ENCODE measurements at places on chromosomes 3 and 15.

DNA sequence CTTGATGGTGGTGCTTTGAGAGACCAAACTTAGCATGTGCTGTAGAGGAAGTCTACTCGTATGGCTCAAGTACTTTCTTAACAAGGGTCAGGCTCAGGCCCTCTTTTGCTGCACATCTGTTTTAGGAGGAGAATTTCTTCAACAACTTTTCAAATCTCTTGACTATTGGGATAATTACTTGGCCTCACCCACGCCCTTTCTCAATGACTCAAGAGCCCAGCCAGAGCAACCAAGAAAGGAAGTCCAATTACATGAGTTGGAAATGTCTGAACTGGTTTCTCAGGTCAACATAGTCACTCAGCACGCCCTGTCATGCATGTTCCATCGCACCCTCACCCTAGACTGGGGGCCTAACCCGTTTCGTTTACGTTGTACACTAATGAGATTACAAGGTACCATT is 44.8 kb upstream of the UMPS start:
- no peak for DNase-seq

GRCh38 chr3:196323691-196324090 is 5.7 kb upstream of the DYNLT2B start:
- DNase-seq = no peak

GRCh38 chr3:139647866-139648435 is 29.8 kb downstream of the NMNAT3 start:
- DNase-seq = no peak

DNA sequence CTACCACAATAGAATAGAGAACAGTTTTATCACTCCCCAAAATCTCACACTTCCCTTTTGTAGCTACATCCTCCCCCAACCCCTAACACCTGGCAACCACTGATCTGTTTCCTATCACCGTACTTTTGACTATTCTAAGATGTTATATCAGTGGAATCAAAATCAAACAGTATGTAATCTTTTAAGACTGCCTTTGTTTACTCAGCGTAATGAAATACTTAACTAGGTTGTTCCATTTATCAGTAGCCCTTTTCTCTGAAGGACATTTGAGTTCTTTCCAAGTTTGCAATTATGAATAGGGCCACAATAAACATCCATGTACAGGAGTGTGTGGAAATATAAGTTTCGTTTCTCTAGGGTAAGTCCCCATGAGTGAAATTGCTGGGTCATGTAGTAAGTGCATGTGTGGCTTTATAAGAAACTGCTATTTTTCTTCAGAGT is 372.3 kb downstream of the SV2B start:
- DNase-seq = no peak

DNA sequence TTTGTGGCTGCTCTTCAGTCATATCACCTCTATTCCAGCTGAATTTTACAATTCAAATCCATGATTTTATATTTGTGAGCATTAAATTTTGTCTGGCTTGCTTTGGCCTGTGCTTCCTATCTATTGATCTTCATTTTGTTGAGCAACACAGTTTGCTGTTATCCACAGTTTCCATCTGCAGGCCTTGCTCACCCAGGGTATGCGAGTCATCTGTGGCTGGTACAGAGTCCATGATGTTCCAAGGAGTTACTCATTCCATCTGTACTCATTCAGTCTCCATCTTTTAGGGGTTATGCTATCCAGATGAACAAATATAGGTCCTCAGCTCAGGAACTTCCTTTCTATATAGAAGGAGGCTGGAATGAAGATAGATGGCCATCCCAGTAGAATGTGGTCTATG is 70.1 kb upstream of the CCK start:
- DNase-seq = no peak

- no peak for DNase-seq
Observed at GRCh38 chr15:67329984-67330733, 75.6 kb downstream of the IQCH start.

GRCh38 chr3:130457671-130458070 is 59.3 kb upstream of the COL6A6 start:
- DNase-seq = no peak

GRCh38 chr3:17420668-17421067 is 321.8 kb downstream of the TBC1D5 start:
- no peak for DNase-seq

GRCh38 chr3:18744472-18744871 is 319.3 kb upstream of the SATB1 start:
- DNase-seq = no peak

DNA sequence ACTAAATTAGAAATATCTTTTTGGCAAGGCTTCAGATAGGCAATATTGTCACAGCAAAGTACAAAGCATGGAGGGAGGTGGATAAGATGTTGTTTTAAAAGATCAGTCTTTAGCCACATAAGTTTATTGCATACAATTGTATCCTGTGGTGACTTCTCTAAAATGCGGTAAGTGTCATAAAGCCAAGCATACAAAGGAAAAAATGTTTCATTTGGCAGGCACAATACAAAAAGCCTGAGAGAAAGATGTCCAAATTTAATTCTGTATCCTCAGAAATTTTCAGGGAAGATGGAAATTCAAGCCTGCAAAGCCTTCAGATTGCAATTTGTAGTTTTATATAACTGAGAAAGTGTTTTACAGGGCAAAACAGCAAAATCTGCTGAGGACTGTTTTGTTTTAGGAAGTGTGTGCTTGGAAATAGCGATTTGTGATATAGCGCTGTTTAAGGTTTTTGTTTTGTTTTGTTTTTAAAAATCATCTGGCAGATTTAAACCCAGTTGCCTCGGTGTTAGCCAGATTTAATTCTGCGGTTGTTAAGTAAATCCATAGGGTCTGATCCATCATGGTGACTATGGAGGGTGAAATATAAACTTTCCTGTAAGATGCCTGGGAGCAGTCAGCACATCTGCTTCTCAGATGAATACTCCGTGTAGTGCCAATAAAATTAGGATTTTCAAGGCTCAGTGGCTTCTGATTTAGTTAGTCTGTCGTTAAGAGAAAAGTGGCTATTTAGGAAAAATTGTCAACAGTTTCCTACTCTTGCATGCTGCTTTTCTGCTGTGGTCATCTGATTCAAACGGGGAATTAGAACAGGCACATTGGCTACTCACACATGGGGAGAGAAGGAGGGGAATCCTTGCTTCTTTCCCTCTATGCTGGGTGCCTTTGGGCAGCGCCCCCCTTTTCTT is 8.0 kb downstream of the KAT2B start:
- no peak for DNase-seq

DNA sequence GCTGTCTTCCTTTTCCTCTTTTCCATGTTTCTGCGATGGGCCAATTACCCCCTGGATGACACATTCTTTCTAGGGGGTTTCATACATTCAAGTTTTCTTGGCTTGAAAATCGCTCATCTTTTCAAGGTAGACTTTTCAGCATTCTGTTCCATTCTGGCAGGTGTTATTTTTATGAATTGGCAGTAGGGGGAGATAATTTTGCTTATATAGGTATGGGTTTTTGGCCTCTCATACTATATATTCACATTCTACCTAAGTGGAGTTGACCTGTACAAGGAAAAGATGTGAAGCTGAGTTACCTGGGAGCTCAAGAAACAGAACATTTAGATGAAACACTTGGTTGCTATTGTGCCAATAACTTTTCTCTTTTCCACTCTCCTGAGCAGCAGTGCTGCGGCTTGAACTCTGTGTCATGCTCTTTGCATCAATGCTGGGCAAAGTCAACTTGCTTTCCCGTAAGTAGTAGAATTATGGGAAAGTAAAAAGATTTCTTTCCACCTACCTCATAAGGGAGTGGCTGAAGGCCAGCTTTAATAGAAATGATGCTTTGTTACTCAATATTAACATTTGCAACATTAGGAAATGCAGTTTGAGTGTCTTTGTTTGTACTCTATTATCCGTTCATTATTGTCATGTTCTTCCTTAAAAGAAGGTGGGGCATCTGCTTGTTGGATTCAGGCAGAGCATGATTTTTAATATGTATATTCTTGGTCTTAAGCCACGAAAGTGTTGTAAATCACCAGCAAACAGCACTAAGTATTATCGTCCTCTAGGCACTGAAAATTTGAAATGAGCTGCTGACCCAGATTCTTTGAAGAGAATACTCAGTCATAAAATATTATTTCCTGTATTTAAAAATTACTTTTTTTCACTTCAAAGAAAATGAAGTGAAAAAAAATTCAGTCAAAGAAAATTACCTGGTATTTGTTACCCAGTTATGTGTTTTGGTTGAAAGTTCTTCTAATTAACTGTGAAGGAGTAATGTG is 27.7 kb upstream of the MFSD1 start:
- DNase-seq = no peak

- no peak for DNase-seq
Observed at GRCh38 chr3:16089521-16089920, 85.0 kb upstream of the GALNT15 start.

- no peak for DNase-seq
Observed at GRCh38 chr15:83854321-83854720, 200.4 kb downstream of the ADAMTSL3 start.

DNA sequence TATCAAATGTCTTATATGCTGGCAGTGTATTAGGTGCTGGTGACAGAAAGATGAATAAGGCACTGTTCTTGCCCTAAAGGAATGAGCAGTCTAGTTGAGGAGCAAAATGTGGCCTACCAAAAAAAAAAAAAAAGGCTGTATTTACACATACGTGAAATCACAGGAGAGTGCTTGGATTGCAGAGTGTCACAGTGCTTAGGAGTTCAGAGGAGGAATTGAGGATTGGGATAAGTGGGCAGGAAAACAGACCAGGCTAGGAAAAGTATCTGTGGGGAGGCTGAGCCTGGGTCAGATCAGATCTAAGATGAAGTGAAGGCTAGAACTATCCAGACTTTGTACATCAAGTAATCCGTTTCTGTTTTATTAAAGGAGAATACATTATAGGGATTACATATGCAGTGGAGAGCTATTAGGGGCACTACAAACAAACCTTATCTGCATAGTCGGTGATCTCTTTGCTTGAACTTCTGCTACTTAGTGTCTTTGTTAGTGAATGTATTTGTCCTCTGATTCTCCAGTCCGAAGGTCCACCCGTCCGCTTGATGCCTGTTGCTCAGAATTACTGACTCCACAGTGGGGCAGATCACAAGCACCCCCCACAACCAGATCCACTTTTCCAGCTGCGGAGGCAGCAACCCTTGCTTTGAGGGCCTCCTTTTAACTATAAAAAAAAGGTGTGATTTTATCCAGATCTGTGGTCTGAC is 80.0 kb downstream of the FNDC3B start:
- no peak for DNase-seq

DNA sequence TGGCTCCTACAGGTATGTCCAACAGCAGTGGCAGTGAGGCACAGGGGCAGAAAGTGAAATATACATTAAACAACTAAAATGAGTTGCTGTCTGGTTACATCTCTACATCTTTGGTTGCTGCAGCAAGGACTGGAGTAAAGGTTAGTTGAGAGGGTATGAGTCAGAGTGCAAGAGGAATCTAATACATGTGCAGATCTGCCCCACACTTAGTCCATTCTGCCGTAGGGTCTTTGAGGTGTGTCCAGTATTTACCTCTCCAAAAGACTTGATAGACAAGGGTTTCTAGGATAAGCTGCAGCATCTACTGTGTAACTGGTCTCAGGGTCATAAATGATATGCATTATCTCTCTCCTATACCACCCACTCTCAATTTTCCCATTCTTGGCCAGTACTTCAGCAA is 6.2 kb upstream of the NEDD4 start:
- no peak for DNase-seq

- DNase-seq = no peak
Observed at GRCh38 chr15:32664796-32665195, 23.3 kb downstream of the SCG5 start.

DNA sequence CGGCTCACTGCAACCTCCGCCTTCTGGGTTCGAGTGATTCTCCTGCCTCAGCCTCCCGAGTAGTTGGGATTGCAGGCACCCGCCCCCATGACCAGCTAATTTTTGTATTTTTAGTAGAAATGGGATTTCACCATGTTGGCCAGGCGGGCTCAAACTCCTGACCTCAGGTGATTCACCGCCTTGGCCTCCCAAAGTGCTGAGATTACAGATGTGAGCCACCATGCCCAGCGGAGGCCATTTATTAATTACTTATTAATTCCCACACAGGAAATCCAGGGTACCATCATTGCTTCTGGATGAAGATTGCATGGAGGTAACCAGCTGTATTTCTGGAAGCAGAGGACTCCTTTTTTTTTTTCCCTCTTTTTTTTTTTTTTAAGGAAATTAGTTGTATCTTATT is 37.8 kb downstream of the MAP4 start:
- DNase-seq = no peak

GRCh38 chr3:141384575-141384974 is 16.3 kb downstream of the ZBTB38 start:
- DNase-seq = no peak

- DNase-seq = no peak
Observed at GRCh38 chr15:77057072-77057471, 13.8 kb downstream of the TSPAN3 start.

DNA sequence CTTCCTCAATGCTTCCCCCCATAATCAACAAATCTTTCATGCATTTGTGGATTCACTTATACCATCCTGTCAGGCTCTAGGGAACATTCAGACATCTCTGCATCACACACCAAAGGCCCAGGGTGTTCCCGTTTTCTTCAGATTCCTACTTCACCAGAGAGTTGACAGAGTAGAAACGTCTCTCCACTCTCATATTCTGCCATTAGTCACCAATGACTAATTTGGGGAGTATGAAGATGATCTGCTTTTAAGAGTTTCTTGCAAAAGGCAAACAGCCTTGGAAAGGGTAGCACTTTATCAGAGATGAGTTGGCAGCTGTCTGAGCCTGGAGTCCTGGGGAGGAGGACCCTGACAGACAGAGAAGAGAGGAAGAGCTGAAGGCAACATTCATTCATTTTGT is 55.8 kb upstream of the DGKG start:
- no peak for DNase-seq

DNA sequence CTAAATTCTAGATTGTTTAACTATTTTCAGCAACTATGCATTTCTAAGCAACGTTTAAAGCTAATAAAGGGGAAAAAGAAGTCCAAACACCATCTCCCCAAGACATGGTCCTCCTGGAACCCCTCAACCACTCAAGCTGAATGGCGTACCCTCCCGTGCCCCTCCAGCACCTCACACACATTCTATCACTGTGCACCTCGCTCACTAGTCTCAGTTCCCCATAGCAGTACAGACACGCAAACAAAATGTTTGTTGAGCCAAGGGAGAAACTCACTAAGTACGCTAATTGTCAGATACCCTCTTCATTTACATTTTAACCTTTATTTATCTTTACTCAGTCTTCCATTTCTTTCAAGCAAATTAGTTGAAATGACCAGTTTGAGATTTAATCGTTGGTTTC is 48.8 kb downstream of the ACAP2 start:
- DNase-seq = no peak

DNA sequence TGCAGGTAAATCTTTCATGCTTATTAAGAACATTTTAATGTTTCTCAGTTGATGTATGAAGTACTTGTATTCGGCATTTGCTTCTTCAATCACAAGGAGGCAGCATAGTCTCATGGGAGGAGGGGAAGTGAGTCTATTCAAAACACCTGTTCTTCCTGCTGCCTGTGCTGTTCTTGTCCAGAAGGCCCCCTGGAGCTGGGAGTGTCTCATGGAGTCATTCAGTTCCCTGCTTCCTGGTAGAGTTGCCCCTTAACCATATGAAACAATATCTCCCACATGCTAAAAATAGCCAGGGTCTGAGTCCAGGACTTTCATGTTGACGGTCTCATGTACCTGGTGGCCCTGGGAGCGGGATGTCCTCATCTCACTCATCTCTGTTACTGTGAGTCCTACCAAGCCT is 15.5 kb upstream of the PPP1R2 start:
- DNase-seq = no peak
